ENCODE measurements at places on chromosomes 7 and 10. TPM values are rescaled to one million over a fixed set of nuclear protein-coding genes. Genes with fewer than 3 reads are reported as not detected.

The GJD4 gene
- polyA plus RNA-seq = not detected

The OR13A1 gene
- polyA plus RNA-seq = not detected

The NRP1 gene
- 11.6 TPM for polyA plus RNA-seq

- DNase-seq = no peak
Measured at GRCh38 chr10:28793482-28793881, 116.2 kb downstream of the BAMBI start.

GRCh38 chr10:104013489-104013888 lies 46.5 kb downstream of the SLK start:
- no peak for DNase-seq

DNA sequence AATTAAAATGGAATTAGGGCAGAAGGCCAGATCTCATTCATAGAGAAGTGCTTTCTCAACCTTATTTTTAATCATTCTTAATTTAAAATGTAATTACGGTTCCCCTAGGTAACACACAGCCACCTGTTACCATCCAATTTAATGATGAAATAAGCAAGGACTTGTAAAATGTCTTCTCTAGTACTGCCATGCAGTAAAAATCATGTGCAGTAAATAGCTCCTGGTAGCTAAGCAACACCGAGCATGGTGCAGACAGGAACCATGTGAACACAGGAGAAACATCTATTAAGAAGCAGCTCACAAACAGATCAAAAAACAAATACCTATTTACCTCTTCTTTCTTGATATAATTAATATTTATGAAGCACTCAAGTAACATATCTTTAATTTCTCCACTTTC lies 15.1 kb downstream of the NCAPG2 start:
- DNase-seq = peak; percentile 79

Data from brain (organoid and tissue), 16 donors.